ENCODE measurements at places on chromosomes 2 and 18.
A peak's percentile ranks its signal among the peaks of the same experiment; 100 is the strongest.

GRCh38 chr2:27182346-27182745 is 29.5 kb upstream of the ATRAID start:
- no peak for DNase-seq

DNA sequence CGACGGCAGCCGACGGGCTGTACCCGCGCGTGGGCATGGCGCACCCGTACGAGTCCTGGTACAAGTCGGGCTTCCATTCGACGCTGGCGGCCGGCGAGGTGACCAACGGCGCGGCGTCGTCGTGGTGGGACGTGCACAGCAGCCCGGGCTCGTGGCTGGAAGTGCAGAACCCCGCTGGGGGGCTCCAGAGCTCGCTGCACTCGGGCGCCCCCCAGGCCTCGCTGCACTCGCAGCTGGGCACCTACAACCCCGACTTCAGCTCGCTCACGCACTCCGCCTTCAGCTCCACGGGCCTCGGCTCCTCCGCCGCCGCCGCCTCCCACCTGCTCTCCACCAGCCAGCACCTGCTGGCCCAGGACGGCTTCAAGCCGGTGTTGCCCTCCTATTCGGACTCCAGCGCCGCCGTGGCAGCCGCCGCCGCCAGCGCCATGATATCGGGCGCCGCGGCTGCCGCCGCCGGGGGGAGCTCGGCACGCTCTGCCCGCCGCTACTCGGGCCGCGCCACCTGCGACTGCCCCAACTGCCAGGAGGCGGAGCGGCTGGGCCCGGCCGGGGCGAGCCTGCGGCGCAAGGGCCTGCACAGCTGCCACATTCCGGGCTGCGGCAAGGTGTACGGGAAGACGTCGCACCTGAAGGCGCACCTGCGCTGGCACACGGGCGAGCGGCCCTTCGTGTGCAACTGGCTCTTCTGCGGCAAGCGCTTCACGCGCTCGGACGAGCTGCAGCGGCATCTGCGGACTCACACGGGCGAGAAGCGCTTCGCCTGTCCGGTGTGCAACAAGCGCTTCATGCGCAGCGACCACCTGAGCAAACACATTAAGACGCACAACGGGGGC is 2.0 kb downstream of the SP9 start:
- DNase-seq = peak; percentile 52

- no peak for DNase-seq
These were observed 46.4 kb downstream of the HS1BP3 start for GRCh38 chr2:20604401-20604911.

GRCh38 chr2:12928197-12928774 is 211.6 kb downstream of the TRIB2 start:
- no peak for DNase-seq

DNA sequence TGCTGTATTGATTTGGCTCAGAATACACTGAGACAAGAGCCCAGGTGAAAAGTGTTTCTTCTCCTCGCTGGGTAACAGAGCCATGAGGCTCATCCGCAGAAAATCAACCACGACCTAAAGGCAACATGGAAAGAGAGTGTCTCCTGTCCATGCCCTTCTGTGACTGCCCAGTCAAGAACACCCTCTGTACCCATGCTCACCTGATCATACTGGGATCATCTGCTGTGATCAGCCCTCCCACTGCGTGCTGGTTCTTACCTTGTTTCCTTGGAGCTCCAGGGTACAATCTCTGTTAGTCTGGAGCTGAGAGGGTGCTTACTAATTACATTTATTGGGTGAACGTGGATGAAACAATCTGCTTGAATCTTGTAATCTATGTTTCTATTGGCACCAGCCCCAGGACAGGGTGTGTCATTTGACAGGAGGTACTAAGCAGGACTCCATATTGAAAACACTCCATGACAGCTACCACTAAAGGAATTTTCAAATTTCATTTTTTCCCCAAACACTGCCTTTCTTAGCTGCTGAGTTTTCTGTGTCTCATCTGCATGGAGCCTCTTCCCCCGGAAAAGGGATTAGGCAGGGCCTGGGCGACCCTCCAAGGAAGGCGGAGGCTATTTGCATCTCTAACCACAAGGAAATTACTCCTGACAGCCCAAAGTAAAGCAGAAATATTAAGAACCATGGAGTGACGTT is 39.7 kb upstream of the GRP start:
- no peak for DNase-seq

DNA sequence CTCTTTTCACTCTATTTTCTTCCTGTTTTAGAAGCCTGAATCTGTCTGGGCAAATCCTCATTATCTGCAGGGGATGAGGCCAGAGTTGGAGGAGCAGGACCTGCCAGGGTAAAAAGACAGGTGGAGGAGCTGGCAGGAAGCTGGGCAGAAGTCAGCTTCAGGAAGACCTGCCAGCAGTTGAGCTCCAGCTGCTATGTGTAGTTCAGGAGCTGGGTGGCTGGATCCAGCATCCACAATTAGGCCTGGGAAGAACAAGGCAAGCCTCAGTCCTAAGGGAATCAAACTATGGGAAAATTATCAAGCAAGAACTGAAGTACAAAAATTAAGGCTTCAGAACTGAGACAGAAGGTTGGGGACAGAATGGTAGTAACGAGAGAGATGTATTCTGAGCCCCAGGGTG is 174.0 kb downstream of the MREG start:
- DNase-seq = no peak

- DNase-seq = no peak
These were observed 921.2 kb downstream of the DCC start for GRCh38 chr18:53261241-53261640.

- DNase-seq = no peak
These were observed 221.4 kb downstream of the CMPK2 start for GRCh38 chr2:6644261-6644660.

GRCh38 chr18:59878644-59879043 is 21.2 kb upstream of the PMAIP1 start:
- DNase-seq = peak; percentile 60

GRCh38 chr2:229170916-229171315 is 100.2 kb downstream of the PID1 start:
- DNase-seq = no peak

- DNase-seq = no peak
These were observed 170.0 kb downstream of the ALK start for GRCh38 chr2:29751390-29751789.

- no peak for DNase-seq
These were observed 115.4 kb downstream of the SCG2 start for GRCh38 chr2:223486751-223487150.

GRCh38 chr2:170455617-170456426 is 259.3 kb upstream of the SP5 start:
- peak; percentile 27 for DNase-seq

DNA sequence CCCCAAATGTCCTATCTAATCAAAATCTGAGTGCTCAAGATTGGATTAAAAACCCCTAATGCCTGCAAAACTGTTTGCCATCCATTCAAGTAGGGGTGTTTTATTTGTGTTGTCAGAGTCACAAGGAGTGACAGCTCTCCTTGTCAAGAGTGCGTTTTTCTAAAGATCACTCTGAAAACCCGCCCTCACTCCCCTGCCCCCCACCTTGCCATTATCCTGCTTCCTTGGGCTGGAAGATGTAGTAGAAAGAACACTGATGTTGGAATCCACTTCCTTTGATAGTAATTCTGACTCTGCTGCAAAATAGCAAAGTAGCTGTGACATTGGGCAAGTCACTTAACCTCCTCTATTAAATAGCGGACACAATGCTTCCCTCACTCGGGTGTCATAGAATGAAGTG is 155.6 kb downstream of the TSN start:
- no peak for DNase-seq

DNA sequence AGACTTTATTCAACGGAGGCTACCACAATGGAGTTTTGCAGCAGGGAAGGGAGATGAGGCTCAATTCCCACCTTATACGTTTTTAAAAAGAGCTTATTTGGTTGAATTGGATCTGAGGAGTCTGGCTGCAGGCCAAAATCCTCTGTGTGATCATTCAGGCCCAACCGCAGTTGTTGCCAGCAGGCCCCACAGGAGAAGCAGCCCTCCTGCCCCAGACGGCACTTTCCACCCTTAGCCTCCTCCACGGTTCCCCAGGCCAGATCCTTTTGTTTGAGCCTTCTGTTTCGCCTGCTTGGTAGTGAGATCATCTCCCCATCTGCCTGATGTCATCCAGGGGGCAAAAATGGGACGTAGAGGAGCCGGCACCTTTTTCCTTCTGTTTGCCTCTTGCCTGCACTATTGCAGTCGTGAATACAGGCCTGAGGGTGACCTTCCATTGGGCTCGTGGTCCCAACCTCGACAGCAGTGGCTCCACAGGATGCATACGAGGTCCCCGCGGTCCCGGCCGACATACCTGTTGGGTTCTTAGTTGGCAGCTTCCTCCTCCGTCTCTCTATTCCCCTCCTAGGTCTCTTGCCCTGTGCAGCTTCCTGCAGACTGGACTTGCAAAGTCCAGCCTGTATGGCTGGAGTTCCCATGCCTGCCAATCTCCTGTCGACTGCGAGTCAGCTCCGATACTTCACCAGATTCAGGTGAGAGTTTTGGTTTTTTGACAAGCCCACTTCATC is 9.3 kb upstream of the GPR35 start:
- DNase-seq = no peak

DNA sequence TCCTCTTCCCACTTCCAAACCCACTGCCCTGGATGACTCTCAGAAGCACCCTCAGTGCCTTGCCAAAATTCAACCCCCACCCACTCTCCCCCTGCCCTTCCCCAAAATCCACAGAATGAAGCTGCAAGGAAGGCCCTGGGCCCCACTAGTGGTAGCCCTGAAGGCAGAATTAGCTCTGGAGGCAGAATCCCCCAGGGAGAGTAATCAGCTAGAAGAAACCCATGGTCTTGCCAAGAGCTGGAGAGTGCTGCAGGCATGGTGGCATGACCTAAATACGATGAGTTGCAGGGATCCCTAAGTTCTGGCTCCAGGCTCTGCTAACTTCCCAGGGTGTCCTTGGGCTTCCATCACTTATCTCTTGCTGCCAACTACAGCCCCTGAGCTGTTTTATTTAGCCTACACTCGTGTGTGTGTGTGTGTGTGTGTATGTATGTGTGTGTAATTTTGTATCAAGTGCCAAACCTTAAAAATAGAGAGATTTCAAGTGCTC is 7.9 kb downstream of the GAD1 start:
- no peak for DNase-seq

DNA sequence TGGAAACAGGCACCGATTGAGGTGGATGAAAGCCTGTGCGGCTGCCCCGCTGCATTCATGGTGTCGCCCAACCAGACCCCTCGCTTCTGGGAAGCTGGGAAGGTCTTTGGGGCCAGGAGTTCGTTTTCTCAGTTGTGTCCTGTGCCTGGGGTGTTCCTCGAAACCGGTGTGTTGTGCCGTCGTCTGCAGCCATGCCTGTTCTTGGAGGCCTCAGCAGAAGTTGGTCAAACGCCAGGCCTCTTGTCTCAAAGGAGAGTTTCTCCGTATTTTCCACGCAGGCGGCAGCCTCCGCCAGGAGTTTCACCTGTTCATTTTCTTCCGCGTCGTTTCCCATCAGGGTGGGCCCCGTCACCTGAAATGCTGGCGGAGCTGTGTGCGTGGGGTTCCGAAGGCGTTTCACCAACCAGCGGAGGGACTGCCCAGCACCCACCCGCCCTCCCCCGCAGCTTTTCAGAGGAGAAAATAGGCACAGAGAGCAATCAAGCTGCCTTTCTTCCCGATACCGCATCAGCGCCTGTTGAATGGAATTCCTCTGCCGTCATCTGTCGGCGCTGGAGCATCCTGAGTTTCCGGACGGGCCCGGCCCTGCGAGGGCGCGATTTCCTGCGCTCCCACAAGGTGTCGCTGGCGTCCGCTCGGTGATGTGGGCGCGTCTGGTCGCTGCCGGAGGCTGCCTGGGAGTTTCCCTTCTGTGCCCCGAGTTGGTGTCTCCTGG is 17.0 kb upstream of the NFATC1 start:
- peak; percentile 89 for DNase-seq

DNA sequence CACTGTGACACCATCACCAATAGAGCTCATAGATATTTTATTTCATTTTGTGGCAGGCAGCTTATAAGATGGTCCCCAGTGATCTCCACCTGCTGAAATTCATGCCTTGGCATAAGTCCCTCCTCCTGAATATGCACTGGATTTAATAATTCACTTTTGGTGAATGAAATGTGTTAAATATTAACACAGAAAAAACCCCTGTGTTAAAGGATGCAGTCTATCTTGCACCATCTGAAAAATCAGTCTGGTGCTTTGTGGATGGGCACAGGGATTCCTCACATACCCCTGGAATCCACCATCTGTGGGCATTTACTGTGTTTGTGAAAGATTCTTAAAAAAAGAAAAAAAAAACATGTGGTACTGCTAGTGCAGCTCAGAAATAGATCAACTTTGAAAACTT is 26.1 kb upstream of the WIPF1 start:
- no peak for DNase-seq

- DNase-seq = no peak
These were observed 856.3 kb upstream of the SALL3 start for GRCh38 chr18:78123144-78123909.

- no peak for DNase-seq
These were observed 12.1 kb downstream of the HS1BP3 start for GRCh38 chr2:20638646-20639430.

GRCh38 chr2:202815548-202816360 is 55.8 kb downstream of the ICA1L start:
- DNase-seq = no peak

DNA sequence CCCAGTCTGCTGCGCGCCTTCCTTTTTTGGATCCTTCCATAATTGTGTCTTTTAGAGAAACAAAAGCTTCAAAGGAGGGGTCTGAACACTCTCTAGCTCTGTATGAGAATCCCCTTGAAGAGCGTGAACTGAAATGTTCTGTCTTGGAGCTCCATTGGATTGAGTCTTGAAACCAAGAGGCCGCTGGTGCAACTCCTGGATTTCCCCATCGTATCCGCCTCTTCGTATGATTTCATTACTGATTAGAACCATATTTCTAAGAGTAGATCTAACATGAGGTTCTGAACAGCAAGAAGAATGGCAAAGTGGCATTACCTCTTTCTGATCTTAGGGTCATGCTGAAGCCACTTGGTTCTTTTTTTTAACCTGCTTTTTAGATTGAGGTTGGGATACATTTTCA is 31.4 kb upstream of the NRP2 start:
- DNase-seq = no peak

DNA sequence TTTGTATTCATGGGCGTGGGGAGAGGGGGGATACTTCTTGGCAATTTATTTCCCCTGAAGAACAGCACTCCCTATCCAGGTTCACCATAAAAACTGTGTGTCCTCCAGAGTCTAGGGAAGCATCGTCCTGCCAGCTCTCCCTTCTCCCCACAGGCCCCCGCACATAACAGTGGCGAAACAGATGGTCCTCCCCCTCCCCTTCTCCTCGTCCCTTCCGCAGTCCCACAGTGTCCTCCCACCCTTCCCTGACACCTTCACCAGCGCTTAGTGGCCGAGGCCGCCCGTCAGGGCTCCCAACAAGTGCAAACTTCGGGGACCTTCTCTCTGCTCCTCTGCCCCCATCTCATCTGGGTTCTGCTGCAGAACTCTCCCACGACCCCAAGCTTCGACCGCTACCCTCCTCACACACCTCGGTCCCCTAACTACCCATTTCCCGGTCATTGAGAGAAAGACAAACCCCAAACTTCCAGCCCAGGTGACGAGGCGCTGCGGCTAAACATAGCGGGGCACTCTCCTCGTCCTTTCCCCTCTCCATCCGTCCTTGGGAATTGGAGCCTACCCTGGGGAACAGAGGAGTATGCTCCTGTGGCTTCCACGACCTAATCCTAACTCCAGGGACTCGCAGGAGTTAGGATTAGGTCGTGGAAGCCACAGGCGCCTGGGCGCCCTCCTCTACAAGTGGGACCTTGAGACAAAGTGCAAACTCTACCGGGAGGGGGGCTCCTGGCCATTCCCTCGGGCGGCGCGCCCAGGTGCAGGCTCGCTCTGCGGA is 971 bp downstream of the ZNF385B start:
- no peak for DNase-seq

Measured in suppressor macrophage treated with lipopolysaccharide for 4 hours (primary cell).